CMK (cell line): ENCODE measurements at places on chromosomes 13 and 19.
A peak's percentile ranks its signal among the peaks of the same experiment; 100 is the strongest.

DNA sequence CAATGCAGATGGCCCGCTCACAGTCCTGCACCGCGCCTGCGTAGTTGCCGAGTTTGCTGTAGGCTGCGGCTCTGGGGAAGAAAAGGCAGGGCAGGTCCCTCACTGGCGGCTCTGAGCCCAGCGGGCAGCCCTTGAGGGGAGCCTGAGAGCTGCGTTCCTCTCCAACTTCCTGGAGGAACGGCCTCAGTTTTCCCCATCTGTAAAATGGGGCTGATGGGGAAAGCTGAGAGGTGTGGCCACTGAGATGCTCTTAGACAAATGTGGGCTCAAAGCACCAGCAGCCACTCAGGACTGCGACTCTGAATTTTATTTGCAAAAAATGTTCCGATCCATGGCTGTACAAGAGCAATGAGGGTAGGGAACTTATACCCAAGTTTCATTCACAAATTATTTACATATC is 19.4 kb downstream of the SGTA start:
- no peak for DNase-seq

DNA sequence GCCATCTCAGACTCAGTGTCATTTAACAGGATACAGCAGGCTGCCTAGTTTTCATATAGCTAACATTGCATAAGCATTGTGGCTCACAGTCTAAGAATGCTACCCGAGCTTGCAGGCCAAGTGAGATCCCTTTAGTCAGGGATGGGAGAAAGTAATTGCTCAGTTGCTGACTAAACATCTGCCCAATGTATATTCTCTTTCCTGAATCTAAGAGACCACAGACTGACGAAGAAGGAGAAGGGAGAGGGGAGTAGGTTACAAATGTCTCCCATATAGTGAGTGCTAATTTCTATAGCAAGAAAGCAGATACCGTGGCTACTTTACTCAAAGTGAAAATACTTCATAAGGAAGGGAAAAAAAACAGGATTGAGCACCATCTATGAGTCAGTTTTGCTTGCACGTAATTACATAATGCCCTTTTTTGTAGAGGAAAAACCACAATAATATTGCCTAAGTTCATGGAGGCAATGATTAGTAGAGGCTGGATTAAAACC is 453.9 kb downstream of the COG6 start:
- DNase-seq: no peak

GRCh38 chr19:33775731-33776487 is 20.8 kb upstream of the KCTD15 start:
- no peak for DNase-seq

DNA sequence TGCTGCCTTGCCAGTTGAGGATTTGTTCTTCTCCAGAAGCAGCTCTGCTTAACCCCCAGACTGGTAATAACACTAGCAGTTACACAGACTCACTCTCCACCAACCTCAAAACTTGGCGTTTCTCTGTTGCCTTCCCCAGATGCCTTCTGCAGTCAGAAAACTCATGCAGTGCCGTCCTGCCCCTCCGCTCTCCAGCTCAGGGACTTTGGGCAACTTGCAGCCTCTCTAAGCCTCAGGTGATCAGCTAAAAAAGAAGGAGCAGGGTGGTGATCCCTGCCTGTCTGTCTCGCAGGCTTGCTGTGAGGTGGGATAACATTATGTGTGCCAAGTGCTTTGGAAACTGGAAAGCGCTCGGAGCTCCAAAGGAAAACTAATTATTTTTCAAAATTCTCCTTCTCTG is 391.6 kb downstream of the HS6ST3 start:
- no peak for DNase-seq

DNA sequence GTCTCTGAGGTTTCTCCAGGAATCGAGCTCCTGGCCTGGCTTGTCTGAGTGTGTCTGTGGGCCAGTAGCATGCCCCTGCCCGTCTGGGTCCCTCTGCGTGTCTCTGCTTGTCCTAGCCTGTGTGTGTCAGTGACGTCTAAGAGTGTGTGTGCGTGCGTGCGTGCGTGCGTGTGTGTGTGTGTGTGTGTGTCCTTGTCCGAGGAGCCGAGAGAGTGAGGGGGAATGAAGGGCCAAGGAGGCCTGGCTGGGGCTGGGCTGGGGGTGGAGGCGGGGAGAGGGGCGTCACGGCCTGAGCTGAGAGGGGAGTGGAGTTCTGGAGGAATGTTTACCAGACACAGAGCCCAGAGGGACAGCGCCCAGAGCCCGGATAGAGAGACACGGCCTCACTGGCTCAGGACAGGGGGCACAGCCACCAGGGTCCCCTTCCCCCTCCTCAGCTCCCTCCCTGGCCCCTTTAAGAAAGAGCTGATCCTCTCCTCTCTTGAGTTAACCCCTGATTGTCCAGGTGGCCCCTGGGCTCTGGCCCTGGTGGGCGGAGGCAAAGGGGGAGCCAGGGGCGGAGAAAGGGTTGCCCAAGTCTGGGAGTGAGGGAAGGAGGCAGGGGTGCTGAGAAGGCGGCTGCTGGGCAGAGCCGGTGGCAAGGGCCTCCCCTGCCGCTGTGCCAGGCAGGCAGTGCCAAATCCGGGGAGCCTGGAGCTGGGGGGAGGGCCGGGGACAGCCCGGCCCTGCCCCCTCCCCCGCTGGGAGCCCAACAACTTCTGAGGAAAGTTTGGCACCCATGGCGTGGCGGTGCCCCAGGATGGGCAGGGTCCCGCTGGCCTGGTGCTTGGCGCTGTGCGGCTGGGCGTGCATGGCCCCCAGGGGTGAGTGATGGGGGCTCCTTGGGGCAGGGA is at the start of gene AXL:
AXL (plus strand) TSS at position 609 of the 893 bp plus-strand sequence; CDS start at position 779, 170 bp downstream.
- peak; percentile 49 for DNase-seq

DNA sequence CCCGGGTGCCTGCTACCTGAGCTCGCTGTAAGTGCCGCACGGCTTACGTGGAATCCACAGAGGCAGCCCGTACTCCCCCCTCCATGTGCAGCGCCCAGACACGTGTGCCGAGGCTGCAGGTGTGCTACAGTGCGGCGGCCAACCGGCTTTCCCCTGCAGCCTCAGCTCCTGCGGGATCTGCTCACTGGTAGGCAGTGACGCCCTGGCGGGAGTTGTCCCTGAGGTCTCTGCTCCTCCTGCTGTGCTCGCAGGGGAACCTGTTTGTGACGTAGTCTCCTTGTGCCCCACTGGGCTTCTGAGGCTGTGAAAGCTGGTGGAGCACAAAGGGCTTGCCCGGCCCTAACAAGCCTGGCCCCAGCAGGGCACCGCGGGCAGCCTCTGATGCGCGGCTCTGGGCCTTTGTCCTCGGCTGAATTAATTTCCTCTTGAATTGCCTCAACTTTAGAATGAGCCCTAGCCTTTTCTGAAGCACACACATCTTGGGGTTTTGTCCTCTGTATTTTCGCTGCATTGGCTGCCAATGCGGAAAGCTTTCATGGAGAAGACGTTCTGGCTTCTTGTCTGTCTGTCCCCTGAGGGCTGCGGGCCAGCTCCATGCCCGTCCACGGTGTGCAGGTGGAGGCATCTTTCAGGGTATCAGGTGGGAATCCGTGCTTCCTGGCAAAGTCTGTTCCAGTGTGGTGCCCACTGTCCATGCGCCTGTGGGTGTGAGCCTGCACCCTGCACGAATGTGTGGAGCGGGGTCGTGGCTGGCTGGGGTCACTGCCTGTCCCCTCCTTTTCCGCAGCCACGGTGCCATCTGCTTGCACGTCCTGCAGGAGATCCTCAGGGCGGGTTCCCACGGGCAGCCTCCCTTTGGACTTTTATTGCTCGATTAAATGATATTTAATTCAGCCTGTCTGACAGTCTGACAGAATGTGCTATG is 77.3 kb upstream of the MCF2L start:
- no peak for DNase-seq

DNA sequence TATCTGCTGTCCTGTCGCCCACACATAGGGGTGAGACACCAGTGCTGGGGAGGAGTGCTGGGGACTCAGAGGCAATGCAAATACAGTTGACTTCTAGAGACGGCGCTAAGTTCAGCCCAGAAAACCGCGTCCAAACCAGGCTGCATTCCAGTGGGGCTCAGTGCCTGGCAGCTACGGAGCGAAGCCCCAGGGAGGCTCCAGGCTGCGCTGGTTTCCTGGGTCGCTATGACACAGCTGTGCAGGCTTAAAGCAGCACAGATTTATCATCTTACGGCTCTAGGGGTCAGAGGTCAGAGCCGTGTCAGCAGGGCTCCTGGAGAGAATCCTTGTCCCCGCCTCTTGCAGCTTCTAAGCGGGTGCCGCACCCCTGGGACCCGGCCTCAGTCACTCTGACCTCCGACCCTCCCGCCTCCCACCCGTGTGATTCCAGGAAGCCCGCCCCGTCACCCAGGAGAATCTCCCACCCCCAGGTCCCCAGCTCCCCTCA is 61.6 kb downstream of the ANKRD10 start:
- no peak for DNase-seq

DNA sequence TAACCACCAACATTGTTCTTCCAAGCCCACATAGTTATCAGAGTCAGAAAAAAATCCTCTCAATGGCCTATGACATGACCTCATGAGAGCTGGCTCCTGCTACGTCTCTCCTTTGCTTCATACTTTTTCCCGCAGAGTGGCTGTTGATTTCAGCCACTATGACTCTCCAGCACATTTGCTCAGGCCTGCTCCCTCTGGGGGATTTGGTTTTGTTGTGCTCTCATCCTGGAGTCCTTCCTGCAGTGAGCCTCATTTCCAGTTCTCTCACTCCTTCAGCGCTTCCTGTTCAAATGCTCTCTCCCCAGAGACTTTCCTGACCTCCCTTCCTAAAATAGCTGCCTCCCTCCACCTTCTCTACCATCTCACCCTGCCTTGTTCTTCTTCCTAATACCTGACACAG is 72.0 kb upstream of the USP29 start:
- DNase-seq: no peak

DNA sequence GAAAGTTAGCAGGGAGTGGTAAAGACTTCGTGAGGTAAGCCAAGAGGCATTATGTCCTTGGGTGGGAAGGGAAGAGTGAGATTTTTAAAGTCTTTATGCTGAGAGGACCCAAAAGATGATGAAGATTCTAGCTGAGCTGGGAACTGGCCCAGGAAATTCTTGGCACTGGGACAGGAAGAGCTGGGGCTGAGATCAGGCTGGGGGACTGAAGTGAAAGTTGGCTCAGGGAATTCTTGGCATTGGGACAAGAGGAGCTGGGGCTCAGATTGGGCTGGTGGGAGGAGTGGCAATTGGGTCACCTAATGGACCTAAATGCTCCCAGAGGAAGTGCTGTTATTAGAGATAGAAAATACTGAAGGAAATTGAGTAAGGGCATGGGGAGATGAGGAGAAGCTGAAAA is 8.8 kb downstream of the SCEL start:
- no peak for DNase-seq

DNA sequence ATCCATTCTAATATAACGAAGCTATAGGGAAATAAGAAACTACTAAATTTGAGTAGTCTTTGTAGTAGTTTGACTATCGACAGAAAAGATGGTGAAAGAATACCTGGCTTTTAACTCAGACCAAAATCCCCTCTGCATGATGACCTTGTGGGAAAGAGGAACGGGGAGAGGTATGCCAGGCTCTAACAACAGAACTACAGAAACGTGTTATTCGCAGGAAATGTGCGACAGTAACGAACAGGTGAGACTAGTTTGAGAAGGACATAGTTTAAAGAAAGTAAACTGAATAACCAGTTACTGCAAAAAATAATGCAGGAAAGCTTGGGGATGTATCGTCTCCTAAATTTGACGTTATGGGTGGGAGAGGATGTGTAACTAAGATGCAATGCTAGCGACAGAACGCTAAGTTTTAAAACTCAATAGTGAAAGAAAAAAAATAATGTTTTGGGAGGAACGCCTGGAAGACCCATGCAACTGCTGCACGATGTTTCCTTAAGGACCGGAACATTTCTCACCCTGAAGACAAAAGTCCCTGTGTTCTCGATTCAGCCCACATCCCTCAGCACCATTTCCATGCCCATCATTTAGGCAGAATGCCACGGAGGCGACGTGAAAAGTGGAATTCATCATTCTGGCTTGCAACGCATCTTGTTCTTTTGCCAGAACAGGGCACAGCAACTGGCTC is 1.6 kb upstream of the RAP2A start:
- DNase-seq: no peak

DNA sequence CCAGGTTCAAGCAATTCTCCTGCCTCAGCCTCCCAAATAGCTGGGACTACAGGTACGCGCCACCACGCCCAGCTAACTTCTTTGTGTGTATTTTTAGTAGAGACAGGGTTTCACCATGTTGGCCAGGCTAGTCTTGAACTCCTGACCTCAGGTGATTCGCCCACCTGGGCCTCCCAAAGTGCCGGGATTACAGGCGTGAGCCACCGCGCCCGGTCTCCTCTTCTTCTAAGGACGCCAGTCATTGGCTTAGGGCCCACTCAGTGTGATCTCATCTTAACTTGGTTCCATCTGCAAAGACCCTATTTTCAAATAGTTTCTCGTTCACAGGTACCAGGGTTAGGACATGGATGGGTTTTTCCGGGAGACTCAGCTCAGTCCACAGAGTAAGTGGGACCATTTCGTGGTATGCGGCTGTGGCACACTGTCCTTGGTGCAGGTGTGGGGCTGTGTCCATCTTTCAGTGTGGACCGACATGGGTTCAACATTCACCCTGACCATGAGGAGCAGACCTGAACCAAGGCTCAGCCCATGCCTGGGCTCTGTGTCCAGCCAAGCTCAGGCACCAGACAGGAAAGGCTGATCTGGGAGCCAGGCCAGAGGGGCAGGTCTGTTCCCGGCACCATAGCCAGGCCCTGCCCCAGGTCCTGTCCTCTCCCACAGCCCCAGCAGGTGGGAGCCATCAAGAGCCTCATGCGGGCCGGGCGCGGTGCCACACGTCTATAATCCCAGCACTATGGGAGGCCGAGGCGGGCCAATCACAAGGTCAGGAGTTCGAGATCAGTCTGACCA is 2.8 kb upstream of the MKNK2 start:
- no peak for DNase-seq

DNA sequence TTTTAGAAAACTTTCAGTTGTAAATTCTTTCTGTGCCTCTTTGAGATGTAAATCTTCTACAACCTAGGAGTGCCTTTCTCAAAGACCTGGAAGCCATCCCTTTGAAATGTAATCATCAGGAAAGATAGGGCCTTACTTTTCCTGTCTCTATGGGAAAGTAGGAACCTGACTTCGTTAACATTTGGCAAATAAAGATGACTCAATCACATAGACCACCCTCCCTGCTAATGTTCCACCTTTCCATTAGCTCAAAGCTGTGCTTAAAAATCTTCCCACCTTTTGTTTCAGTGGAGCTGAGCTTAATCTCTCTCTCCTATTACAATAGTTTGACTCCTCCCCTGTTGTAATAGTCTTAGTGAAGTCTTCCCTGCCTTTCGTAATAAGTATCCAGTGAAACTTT is 247.7 kb downstream of the OLFM4 start:
- DNase-seq: no peak

DNA sequence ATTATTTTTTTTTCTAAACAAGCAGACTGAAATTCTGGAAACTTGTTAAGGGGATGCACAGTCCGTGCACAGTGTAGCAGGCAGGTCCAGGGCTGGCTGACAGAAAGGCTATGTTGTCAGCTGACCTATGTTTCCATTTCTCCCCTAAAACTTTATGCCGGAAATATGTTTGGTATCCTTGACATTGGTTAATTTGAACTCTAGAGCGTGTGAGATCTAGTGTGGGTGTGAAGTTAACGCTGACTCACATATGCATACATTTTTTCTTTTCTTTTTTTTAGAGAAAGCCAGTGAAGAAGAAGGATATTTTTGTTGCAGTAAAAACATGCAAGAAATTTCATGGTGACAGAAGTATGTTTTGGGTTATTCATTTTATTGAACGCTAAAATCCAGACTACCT is 76.6 kb downstream of the B3GLCT start:
- no peak for DNase-seq
